ENCODE measurements at places on chromosomes 5 and 9. TPM values are rescaled to one million over a fixed set of nuclear protein-coding genes. Genes with fewer than 3 reads are reported as not detected.

TYRP1 gene
- not detected for total RNA-seq

SCGB3A2 gene
- not detected for total RNA-seq

KIF4B gene
- not detected for total RNA-seq

DNA sequence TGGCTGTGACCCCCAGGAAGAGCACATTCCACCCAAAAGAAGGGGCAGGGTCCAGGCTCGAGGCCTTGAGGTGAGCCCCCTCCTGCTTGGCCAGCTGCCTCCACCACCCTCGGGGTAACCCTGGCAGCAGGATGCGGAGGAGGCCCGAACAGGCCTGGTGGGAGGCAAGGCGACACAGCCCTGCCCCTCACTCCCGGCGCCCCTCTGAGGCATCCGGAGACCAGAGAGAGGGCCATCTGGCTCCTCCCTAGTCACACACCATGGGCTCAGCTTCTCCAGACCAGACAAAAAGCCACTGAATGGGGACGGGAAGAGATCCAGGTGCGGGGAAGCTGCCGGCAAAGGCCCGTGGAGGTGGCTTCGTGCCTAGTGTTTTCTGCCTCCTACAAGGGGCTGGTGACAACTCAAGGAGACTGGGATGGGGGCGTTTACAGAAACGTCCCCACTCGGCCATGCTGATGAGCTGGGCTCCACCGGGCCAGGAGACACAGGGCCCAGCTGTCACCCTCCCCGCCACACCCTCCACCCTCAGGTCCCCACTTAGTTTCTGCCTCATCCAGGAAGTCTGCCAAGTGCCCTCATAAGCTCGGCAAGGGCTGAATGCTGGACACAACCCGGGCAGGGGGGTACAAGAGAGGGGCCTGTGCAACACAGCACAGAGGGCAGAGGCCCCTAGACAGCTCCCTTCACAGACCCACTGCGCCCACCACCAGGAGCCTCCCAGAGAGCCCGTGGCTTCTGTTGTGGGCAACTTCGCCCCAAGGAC lies 41.9 kb downstream of the NACC2 start:
- DNase-seq: no peak

DNA sequence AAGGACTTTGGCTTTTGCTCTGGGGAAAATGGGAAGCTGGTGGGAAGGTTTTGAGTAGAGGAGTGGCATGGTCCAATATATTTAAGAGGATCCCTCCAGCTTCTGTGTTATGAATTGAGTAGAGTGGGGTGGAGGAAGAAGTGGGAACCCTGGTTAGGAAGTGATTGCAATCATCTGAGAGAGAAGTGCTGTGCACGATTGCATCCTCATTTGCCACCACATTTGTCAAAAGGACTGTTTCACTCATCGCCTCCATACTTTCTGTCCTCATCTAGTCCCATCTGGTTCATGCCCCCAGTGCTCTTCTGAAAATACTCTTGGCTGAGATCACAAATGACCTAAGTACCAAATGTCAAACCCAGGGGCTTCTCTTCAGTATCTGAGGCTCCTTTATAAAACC lies 192.1 kb downstream of the RAB3C start:
- DNase-seq: no peak

GRCh38 chr9:122286764-122287163 lies 22.1 kb downstream of the MRRF start:
- DNase-seq: no peak
